Effector memory CD8-positive, alpha-beta T cell (primary cell): ENCODE measurements at places on chromosomes 3 and 15.

DNA sequence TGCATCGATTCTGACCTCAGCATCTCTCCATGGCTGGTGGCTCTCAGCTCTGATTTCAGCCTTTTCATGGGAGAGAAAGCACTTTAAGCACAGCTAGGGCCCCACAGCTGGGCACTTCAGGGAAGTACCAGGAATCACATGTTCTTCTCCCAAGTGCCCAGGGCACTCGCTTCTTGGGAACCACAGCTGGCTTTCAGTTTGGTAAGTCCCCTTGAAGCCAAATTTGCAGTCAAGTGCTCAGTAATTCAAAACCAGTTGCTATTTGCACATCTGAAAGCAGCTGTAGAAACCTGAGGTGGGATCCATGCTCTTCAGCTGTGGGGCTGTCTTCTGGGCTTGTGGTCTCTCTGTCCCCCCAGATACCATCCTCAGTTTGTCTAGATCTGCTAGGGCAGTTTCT lies 12.8 kb downstream of the GABRA5 start:
- no peak for DNase-seq

- DNase-seq: no peak
Measured at GRCh38 chr15:75721923-75722870, 9.5 kb upstream of the CSPG4 start.

- DNase-seq: no peak
Measured at GRCh38 chr3:4845882-4846281, 133.4 kb upstream of the BHLHE40 start.

DNA sequence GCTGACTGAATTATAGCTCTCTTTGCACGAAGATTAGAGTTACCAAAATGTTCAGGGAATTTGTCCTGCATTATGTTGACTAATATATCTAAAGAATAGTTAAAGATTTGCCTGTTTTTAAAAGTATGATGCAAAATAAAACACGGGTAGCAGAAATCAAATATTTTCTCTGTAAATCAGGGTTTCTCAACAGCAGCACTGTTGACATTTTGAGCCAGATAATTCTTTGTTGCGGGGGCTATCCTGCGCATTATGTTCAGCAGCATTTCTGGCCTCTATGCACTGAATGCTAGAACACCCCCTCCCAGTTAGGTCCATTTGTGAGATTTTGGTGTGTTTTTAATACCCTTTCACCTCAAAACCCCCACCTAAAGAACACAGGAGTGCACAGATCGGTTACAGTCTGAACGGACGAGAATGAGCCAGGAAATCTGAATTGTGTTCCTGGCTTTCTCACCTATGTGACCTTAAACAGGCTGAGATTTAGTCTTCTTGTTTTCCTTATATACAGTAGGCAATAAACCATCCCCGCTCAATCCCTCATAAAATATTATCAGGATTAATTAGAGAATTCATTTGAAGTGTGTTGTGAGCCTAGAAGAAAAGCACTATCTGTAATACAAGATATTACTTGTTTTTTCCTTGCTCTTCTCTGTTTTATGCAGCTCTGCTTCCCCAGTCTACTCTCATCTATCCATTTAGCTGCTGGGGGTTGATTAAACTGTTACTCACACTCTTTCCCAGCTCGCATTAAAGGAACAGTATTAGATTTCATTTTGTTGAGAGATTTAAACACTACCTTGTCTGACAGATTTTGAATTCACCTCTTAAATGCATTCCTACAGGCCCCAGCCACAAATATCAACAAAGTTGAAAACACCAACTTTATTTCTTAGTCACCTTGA lies 247.5 kb upstream of the GOLIM4 start:
- DNase-seq: no peak

GRCh38 chr3:98005438-98005837 lies 29.7 kb downstream of the GABRR3 start:
- DNase-seq: no peak

- DNase-seq: no peak
Measured at GRCh38 chr3:78926523-78926922, 841.3 kb downstream of the ROBO1 start.

DNA sequence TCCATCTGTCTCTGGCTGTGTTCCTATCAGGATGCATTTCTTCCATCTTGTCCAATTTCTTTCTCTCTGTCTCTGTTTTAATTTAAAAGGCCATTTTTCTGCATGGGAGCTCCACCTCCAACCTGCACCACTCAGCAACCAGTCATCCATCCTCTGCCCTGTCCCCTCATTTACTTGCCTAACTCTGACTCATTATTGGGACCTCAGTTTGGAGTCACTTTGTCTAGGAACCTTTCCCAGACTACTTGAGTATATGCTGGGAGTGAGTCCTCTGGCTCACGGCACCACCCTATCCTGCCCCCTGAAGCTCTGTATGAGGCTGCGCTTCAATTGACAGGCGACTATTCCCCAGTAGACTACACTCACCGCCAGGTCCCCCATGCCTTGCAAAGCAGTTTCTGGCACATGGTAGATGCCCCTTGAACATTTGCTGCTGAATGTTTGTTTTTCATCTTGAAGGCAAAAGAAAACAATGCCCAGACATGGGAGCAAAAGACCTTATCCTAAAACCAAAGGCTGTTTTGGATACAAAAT lies 513.3 kb upstream of the CFAP20DC start:
- DNase-seq: no peak

DNA sequence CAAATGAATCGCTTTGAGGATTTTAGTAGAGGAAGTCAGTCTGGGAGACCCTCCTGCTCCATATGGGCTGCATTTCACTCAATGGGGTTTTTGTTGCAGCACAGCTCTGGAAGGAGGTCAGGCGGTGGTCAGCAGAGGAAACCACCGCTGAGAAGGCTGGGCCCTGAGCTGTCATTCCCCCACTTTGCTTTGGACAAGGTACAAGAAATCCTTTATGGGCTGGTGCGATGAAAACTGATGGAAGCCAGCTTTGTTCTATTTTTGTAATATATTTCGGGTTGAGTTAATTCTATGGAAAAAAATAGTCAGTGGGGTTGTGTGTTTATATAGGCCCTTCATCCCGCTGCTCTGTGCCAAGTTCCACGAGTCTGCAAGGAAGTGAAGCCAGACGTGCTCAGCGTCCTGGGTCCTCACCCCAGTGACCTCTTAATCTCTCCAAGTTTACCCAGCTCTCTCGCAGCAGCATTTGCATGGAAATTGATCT lies 157.1 kb upstream of the TMC3 start:
- no peak for DNase-seq

- no peak for DNase-seq
Measured at GRCh38 chr3:78838362-78838761, 929.4 kb downstream of the ROBO1 start.

GRCh38 chr3:24235121-24235520 lies 259.5 kb downstream of the THRB start:
- DNase-seq: no peak

- DNase-seq: no peak
Measured at GRCh38 chr15:71802770-71803169, 7.6 kb upstream of the NR2E3 start.

GRCh38 chr15:77907824-77908751 lies 169.4 kb downstream of the TBC1D2B start:
- DNase-seq: peak; percentile 14

GRCh38 chr15:28110481-28110881 lies 11.4 kb upstream of the OCA2 start:
- DNase-seq: no peak

DNA sequence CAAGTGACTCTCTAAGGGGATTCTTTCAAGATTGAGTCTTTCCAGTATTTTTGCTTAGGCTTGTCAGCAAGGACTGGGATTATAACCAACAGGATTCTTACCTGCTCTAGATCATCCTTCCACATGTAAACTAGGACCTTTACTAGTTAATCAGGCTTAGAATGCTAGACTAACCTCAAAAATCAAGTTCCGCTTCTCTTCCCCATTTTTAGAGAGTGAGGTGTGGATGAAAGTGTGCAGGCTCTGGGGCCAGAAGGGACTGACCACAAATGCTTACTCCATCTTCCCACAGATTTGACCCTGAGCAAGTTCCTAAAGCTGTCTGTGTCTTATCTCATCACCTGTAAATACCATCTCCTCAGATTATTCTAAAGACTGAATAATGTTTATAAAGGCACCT lies 89.5 kb upstream of the IL12A start:
- DNase-seq: no peak

GRCh38 chr15:32993285-32993684 lies 201.2 kb downstream of the FMN1 start:
- no peak for DNase-seq

- no peak for DNase-seq
Measured at GRCh38 chr15:74889390-74889882, 406 bp upstream of the MPI start.

- DNase-seq: no peak
Measured at GRCh38 chr15:48391950-48392349, 60.7 kb downstream of the DUT start.

- no peak for DNase-seq
Measured at GRCh38 chr15:67366904-67367303, 112.3 kb downstream of the IQCH start.

DNA sequence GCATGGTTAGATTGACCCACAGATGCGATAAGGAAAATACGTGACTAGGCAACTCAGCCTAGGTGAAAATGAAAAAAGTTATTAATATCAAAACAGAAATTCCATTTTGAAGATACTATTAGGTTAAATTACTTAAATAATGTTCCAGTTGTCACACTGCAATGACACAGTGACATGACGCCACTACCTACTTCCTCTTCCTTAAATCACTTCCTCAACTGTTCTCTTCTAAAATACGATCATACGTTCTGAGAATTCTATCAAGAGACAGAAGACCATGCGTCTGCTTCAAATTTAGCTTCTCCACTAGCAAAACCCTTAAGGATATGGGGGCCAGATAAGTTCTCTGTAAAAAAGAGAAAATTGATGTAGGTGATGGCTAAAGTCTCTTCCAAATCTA lies 18.2 kb downstream of the CMTM6 start:
- no peak for DNase-seq

- DNase-seq: no peak
Measured at GRCh38 chr15:65354835-65355172, 23.0 kb downstream of the IGDCC3 start.

- DNase-seq: no peak
Measured at GRCh38 chr15:69703532-69704187, 251.0 kb downstream of the RPLP1 start.

- no peak for DNase-seq
Measured at GRCh38 chr3:66441129-66441528, 59.7 kb downstream of the LRIG1 start.

DNA sequence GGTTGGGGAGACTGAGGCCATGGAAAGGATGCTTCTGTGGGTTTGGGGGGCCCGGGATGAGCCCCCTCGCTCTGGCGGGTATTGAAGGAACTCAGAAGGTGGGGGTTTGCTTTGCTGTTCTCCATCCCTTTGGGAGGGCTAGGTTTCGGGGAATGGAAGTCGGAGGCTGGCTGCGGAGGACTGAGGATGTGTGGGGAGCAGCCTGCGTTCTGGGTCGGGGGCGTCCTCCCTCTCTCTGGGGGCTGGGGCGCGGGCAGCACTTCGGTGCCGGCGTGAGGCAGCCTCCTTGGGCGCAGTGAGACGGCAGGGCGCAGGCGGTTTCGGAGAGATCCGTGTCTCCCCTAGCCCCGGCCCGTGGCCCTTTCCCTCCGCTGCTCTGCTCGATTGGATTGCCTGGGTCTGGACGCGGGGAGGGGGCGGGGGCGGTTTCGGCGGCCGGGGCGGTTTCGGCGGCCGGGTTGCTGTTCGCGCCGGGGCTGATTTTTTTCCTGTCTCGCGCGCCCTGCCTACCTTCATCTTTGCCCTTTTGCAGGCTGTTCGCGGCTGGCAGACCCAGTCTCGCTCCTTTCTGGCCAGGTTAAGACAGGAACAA lies 1.4 kb downstream of the PTPRG start:
- DNase-seq: no peak

GRCh38 chr3:128207951-128208350 lies 54.7 kb downstream of the EEFSEC start:
- DNase-seq: no peak

- no peak for DNase-seq
Measured at GRCh38 chr15:31116423-31117030, 15.0 kb upstream of the TRPM1 start.

DNA sequence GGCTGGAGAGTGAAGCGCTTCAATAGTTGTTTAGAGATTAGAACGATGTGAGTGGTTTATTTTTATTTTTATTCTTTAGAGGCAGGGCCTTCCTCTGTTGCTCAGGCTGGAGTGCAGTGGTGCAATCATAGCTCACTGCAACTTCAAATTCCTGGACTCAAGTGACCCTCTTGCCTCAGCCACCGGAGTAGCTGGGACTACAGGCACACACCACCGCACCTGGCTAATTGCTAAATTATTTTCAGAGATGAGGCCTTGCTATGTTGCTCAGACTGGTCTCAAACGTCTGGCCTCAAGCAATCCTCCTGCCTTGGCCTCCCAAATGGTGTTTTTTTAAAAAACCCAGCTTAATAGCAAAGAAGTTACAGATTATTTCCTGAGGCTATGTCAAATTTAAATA lies 29.0 kb downstream of the PPARG start:
- no peak for DNase-seq

DNA sequence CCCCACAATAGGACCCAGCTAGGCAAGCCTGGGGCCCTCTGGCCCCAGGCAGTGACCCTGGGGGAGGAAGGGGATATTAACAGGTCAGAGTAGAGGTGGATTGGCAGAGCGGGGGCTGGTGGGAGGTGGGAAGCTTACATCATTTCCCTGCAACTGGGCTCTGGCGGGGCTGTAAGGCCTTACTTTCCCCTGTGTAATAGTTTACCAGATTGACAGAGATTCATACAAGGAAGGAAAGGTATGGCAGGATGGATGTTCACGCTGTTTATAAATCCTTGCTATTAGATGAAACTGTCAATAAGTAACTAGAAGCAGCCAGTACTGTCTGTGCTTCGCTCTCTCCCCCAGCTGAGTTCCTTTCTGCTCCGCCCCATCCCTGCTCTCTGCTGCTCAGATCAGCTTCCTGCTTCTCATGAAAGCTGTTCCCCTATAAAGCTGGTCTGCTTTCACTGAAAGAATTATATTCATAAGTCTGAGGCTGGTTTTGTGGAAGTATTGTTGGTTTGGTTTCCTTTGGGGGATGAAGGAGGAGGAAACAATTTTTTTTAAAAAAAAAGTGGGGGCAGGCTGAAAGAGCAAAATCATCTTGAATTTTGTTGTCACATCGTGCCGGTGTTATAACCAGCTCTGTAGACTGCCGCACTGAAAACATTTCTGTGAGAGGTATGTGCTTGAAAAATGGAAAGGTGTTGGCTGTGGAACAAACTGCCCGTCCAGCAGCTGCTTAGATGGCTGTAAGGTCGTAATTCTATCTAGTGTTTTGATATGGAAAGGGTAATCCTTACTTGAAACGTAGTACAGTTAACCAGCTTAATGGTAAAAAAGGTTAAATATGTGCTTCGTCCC lies 76.4 kb downstream of the BBX start:
- peak; percentile 37 for DNase-seq

GRCh38 chr3:113783980-113784379 lies 37.1 kb downstream of the ATP6V1A start:
- no peak for DNase-seq

- no peak for DNase-seq
Measured at GRCh38 chr3:30297112-30297511, 309.3 kb upstream of the TGFBR2 start.

GRCh38 chr3:192906940-192907339 lies 10.7 kb downstream of the MB21D2 start:
- no peak for DNase-seq

- DNase-seq: no peak
Measured at GRCh38 chr3:35651851-35652250, 12.5 kb downstream of the ARPP21 start.

- DNase-seq: no peak
Measured at GRCh38 chr3:189776149-189776824, 145.1 kb downstream of the TP63 start.
